Stimulated activated CD4-positive, alpha-beta T cell treated with anti-CD3 and anti-CD28 coated beads, Interleukin-12 subunit alpha, Interleukin-12 subunit beta, amount 100 ng/mL, for 4 hours (primary cell): ENCODE measurements at places on chromosomes 3 and 15.
A peak's percentile ranks its signal among the peaks of the same experiment; 100 is the strongest.

DNA sequence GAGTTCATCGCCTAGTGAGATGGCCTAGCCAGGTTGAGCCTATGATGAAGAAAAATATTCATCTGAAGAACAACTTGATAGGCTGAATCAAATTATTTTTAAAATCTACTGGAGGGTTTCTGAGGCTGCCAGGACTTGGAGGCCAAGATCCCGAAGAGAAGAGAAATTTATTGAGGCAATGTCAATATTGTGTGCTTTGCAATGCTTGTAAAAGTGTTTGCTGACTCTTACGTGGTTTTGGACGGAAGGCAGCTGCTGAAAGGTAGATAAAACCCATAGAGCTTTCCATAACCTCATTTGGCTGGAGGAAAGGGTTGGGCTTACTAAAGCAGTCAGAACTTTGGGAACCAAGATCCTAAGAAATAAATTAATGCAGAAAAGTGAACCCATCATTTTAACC, 361.0 kb upstream of the IL12A start:
- no peak for DNase-seq

- DNase-seq = peak; percentile 23
Measured at GRCh38 chr3:111571907-111572460, 23.2 kb downstream of the ZBED2 start.

- no peak for DNase-seq
Measured at GRCh38 chr15:44023176-44023575, 171.9 kb downstream of the FRMD5 start.

DNA sequence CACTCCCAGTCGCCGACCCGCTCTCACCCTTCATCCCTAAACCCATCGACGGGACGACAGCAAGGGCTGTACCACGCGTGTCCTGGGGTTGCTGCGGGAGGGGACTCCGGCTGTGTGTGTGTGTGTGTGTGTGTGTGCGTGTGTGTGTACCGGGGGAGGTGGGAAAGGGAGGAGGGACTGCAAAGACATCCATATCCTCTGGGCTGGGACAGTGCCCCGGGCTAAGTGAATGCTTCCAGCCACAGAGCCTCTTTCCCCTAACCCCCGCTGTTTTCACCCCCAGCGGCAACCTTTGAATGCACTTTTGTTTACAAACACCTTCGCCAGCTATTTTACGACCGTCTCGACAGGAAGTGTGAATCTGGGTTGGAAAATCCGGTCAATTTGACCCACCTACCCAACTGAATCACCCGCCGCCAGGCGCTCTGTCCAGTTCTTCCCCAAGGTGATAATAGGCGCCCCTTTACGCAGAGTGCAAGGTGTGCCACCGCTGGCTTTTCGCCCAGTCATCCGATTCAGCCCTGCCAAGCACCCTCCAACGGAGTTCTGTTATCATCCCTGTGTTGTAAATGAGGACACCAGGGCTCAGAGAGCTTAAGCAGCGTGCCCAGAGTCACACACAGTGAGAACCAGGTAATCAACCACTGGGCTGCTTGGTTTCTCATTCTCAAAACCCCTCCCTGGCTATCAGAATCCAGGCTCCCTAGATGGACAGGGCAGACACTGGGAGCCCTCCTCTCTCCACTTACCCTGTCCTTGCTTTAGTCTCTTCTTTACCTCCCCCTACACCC, 739 bp upstream of the AMOTL2 start:
- DNase-seq = no peak

DNA sequence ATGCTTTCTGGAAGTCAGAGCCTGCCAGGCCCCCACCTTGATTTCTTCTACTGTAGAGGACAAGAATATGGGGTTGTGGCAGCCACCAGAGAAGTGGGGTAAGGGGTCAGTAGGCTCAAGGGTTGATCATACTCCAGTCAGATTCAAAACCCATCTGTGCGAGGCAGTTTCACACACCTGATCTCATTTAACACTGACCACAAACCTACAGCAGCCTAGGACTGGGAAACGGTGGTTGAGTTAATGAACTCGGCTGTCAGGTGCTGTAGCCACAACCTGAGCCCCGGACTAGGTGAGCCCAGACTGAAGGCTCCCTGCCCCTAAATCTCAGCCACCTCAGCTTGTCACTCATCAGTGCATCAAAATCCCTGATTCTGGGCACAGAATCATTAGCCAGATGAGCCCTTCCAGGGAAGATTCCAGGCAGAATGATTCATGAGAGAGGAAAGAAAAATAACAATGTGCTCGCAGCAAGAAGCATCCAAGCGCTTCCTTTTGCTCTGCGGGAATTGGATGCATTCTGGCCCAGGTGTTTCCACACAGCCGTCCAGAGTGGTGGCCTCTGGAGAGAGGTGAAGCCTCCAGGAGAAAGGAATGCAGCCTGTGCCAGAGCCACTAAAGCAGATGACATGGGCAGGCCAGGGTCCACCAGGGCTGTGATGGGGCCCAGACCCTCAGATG, 102.1 kb downstream of the SRGAP3 start:
- no peak for DNase-seq

- peak; percentile 85 for DNase-seq
Measured at GRCh38 chr15:74787251-74788041, 5.6 kb downstream of the CSK start.

DNA sequence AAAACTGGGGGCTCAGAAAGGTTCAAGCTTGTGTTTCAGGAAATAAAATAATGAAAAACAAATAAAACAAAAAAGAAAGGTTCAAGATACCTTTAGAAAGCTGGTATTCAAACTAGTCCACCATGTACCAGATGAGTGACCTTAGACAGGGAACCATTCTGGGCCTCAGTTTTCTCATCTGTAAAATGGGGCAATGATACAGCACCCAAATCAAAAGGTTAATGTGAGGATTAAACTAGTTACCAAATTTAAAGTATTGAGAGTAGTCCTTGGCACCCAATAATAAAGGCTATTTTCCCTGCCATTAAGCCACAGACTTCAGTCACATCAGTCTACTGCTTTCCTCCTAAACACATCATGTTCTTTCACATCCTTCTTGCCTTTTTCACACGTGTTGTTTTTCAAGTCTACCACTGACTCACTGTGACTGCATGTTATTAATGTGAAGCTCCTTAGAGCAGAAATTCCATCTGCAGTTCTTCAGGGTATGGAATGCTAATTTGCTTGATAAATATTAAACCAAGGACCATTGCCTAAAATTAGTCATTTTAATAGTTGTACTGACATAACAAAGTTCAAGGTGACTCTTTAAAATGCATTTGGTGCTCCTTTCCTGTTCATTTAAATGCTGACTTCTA, 19.9 kb downstream of the TAMM41 start:
- no peak for DNase-seq

- DNase-seq = no peak
Measured at GRCh38 chr3:158463556-158463955, 107.4 kb upstream of the MLF1 start.

DNA sequence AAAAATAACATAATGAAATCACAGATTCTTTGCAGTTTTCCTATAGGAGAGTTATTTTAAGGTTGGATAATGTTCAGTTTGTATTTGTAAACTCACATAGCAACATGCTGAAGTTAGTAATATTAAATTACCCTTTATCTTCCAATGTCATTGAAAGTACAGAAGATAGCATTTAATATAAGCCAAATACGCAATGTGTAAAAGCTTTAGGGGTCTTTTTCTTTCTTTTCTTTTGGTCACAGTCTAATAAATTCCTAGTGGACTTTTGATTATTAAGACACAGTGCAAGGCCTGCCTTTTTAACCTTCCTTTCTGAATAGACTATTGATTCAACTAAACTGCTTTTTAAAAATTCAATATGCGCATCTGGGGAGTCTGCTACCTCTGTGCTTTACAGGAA, 79.3 kb downstream of the OTOL1 start:
- DNase-seq = no peak

- no peak for DNase-seq
Measured at GRCh38 chr3:10300087-10300486, 7.3 kb upstream of the GHRL start.

DNA sequence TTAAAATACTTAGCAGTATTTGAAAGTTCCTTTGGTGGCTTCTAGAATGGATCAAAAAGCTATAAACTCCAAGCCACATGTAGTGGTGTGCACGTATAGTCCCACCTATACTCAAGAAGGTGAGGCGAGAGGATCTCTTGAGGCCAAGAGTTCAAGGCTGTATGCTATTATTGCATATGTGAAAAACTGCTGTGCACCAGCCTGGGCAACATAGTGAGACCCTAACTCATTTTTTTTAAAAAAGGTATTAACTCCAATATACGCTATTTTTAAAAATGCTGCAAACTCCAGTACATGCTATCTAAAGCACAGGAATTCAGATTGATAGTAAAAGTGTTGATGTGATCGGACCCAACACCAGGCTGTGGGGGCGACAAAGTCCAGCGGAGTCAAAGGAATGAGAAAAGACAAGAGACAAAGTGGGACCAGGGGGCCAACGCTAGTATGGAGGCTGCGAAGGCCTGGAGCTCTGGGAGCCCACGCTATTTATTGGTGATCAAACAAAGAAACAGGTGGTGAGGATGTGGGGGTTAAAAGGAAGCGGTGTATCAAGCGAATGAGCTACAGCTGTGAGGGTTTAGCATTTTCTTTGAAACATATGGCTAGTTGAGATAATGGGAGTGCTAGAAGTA, 66.6 kb downstream of the ARIH1 start:
- no peak for DNase-seq

DNA sequence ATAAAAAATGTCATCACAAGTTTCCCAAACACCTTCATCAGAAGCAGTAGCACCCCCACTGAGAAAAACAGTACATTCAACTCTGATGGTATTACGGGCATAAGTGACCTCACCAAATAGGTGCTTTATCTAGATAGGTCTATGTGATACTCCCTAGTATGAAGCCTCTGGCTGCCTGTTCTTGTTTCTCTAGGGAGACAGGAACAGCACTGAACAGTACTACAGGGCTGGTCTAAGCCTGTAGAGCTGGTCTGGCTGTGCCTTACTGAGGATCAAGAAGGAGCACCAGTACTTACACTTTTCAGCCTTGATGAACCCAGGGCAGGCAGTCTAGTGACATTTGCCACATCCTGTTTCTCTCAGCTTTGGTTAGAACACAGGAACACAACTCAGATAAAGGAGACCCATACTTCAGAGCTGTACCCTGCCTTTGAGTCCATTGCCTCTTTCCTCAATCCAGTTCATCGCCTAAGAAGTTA, 35.9 kb downstream of the OXNAD1 start:
- no peak for DNase-seq

DNA sequence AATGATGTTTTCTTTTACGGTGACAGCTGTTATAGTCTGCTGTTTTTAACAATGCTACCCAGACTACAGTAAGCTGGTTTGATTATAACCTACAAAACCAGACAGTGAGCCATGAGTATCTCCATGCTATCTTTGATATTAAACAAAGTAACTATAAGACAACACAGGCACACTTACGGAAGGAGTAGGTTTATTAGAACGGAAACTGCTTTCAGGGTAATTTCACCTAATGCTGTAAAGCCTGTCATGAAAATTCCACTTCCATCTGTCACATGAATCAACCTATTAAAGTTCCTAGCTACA, 33.0 kb downstream of the VPS13C start:
- DNase-seq = no peak

DNA sequence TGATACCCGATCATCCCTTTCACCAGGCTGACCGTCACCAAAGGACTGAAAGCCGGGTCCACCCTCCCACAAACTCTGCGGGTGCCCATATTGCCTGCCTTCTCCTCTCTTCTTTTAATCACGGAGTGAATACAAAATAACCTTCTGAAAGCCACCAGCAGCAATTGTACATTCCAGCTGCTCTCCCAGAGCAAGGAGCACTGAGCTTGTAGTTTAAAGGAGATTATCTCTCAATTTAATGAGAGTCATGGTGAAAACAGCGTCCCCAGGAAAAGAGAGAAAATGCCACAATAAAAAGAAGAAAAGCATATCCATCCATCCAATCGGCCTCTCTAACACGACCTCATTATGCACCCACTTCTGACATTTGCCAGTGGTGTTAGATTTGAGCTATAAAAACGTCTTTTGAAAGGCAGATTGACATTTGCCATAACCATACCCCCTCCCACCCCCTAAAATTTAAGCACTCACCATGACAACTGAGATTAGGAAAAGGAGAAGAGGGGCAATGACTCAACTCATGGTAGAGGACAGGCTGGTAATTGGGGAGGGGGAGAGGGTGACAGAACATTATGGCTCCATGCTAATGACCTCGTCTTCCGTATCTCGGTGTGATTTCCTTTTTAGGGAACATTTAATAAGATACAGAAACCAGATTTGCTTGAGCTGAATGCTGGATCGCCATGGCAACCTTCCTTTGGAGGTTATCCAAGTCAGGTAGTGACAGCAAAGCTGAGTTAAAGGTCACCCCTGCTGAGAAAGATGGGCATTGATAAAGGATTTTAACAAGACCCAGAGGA, 106.2 kb downstream of the ST8SIA2 start:
- DNase-seq = no peak

DNA sequence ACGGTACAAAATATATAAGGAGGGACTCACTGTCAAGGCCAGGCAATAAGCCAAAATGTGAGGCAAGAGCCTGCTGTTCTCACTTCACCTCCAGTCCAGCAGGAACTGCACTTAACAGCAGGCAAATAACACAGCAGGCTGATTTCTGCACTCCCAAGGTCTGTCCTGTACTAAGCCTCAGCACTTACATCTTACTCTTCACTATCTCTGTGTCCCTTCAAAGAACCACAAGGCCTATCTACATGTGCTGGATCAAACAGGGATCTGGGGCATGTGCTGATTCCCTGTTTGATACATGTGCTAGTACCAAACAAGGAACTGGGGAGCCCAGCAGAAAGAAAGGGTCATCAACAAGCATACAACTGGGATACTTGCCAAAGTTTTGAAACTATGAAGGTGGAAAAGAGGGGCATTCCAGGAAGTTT, 22.2 kb downstream of the UACA start:
- DNase-seq = no peak

DNA sequence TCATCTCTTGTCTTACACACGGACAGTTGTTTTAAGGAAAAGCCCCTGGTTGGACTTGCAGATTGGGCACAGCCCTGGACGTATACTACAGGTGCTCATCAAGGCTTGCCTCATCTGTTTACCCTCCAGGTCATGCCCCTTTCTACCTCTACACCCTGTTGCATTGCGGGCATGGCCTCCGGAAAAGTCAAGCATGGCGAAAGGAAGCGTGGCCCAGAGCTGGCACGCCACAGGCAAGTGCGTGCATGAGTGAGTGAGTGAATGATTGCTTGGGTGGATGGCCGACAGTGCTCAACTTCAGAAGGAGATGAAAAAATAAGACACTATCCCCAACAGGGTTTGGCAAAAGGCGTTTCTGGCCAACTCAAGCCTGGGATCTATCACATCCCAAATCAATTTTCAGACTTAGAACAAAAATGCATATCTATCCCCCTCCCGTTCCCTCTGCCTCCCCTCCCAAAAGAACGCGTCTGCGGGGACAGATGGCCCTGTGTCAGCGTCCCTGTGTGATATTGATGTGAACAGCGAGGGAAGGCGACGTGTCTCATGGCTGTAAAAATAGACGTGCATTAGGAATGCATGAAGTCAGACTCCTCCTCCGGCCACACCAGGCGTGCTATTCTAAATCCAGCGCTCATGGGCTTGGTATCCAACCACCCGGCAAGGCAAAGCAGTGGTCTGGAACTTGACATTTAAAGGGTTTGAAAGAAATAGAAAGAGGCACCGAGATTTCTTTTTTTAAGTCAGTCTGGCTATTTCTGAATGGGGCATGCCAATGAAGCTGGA, 96.0 kb downstream of the RPLP1 start:
- no peak for DNase-seq
